ENCODE measurements at places on chromosomes 5 and 9. TPM values are rescaled to one million over a fixed set of nuclear protein-coding genes. Genes with fewer than 3 reads are reported as not detected.

Gene SYK
- 12.3 TPM for total RNA-seq

Gene ENTPD8
- not detected for total RNA-seq

Gene FBLL1
- total RNA-seq = 0.84 TPM

Gene C5orf46
- total RNA-seq = 1.4 TPM

Gene NOXA1
- total RNA-seq = 0.84 TPM

Gene DIMT1
- 20.2 TPM for total RNA-seq

Gene GPR151
- not detected for total RNA-seq

Gene CD180
- not detected for total RNA-seq

Gene ST8SIA4
- total RNA-seq = 2.3 TPM

Gene PCDHGB5
- total RNA-seq = 19.3 TPM

Gene PCDHGA12
- total RNA-seq = 3.6 TPM

Gene CNTNAP3
- total RNA-seq = 2.5 TPM

Gene IFNA17
- total RNA-seq = not detected

Gene UBE2D2
- total RNA-seq = 120 TPM

Gene PTPRD
- total RNA-seq = 25.8 TPM
